ENCODE measurements at places on chromosomes 7 and 10.

- DNase-seq, result no peak
Measured at GRCh38 chr10:42928064-42928463, 145.5 kb downstream of the BMS1 start.

- DNase-seq, result no peak
Measured at GRCh38 chr10:116845823-116846222, 3.5 kb upstream of the ENO4 start.

- no peak for DNase-seq
Measured at GRCh38 chr7:48347230-48347825, 176.1 kb downstream of the ABCA13 start.

DNA sequence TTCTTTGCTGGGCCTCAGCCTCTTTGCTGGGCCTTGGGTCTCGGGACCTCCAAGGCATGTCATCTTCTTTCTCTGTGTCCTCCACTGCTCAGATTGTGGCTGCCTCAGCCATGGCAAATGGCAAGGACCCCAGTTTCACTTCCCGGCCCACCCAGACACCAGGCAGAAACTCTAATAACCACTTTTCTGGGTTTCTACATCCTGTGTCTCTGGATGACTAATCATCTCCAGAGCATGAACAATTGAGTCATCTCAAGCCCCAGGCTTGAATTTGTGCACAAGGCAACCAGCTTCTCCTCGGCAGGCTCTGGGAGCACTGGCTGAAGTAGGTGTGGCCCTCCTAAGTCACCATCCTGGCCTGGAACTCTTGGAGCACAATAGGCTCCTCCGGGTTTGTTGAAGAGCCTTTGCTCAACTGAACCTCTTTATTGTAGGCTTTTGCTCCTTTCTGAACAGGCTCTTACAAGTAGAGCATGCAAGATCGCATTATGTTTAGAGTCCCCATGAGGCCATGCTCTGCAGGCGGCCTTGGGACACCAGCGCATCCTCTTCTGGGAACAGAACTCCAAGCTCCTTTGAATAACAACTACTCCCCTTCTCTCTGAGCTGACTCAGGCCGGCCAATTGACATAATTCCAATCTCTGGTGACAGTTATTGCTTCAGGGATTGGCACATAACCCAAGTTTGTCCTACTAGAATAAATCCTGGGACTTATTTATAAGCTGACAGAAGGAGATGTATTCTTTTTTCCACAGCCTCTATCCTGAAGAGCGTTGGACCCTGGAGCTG is 218.1 kb downstream of the WDR11 start:
- DNase-seq, result peak; percentile 28

- DNase-seq, result no peak
Measured at GRCh38 chr7:150901160-150902035, 49.1 kb downstream of the AOC1 start.

DNA sequence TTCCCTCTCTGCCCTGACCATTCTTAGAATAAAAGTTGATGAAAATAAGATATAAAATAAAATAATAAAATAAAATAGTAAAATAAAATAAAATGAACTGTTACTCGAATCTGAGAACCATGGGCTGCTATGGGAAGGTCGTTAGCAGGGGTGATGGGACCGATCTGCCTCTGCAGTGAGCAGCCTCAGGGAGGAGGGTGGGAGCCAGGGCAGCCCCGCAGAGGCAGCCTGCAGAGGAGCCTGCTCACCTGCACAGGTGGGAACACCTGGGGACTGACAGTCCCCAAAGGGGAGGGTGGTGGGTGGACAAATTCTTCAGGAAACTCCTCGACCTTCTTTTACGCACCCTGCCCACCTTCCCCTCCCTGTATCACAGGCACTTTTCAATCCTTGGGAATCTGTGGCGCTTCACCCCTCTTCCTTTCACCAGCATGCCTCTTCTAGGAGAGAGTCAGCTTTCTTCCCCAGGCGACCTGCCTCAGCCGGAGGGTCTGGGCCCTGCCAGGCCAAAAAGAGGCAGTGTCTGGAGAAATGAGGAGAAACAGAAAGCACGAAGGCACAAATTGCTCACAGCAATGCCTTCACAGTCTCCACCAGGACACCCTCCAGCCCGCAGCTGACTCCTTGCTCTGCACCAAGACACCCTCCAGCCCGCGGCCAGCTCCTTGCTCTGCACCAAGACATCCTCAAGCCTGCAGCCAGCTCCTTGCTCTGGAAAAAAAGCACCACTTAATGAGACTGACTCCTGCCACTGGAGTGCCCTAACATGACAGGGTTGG is 368.4 kb upstream of the SHH start:
- no peak for DNase-seq

DNA sequence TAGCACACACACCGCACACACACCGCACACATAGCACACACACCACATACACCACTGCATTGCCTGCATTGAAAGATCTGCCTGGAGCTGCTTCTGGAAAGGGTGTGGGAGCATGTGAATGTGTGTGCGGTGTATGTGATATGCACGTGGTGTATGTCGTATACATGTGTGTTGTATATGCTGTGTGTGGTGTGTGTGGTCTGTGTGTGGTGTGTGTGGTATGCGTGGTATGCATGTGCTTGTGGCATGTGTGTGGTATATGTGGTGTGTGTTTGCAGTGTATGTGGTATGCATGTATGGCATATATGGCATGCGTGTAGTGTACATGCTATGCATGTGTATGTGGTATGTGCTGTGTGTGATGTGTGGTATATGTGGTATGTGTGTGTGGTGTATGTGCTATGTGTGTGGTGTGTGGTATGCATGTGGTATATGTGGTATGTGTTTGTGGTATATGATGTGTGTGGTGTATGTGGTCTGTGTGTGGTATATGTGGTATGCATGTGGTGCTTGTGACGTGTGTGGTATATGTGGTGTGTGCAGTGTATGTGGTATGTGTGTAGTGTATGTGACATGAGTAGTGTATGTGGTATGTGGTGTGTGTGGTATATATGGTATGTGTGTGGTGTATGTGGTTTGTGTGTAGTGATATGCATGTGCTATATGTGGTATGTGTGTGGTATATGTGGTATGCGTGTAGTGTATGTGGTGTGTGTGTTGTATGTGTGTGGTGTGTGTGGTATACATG is 176.2 kb downstream of the WDR37 start:
- DNase-seq, result no peak
